ENCODE measurements at places on chromosomes 11 and 22.

DNA sequence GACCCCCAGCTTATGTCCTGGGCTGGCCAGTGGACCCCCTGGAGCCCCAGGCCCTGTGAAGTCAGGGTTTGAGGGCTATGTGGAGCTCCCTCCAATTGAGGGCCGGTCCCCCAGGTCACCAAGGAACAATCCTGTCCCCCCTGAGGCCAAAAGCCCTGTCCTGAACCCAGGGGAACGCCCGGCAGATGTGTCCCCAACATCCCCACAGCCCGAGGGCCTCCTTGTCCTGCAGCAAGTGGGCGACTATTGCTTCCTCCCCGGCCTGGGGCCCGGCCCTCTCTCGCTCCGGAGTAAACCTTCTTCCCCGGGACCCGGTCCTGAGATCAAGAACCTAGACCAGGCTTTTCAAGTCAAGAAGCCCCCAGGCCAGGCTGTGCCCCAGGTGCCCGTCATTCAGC, 24.6 kb downstream of the CSF2RB start:
- no peak for DNase-seq

DNA sequence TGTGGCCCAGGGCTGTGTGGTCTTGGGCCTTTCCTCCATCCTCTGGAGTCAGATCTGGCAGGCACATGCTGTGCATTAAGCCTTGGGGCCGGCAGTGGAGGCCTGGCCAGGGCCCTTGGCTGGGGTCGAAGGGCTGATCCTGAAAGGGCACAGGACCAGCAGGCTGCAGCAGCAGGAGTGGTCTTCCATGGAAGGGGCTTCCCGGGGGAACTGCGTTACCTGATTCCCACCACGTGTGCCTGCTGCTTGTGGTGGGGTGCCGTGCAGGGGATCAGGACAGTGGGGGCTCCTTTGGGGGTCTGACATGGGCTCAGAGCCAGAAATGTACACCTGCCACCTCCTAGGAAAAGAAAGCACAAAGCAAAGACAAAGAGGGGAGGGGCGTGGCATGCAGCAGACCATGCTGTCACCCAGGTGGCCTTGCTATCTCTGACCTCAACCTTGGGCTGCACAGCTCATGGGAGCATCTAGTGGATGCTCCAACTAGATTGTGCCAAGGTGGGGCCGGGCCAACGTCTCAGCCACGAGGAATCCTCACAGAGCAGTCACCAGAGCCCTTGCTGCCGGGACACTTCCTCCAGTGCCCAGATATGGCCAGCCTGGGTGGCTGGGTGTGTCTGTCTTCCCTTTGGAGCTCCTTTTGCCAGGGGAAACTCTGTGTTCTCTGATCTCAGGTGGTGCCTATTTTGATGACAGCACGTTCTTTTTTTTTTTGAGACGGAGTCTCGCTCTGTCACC, 17.9 kb upstream of the YPEL1 start:
- no peak for DNase-seq

DNA sequence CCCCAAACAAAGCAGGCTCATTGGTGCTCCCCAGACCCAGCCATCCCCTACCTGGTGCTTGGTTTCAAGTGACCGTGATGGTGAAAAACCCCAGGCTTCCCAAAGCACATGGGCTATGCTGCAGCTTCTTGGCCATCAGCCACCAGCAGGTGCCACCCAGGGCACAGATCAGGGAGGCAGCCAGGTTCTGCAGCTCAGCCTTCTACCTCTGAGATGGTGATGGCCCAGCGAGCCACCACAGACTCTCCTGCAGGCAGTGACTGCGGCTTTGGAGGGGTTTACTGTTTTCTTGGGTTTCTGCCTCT, 70.0 kb upstream of the ALX4 start:
- no peak for DNase-seq

GRCh38 chr11:75159151-75159953, 8.4 kb downstream of the SLCO2B1 start:
- no peak for DNase-seq

DNA sequence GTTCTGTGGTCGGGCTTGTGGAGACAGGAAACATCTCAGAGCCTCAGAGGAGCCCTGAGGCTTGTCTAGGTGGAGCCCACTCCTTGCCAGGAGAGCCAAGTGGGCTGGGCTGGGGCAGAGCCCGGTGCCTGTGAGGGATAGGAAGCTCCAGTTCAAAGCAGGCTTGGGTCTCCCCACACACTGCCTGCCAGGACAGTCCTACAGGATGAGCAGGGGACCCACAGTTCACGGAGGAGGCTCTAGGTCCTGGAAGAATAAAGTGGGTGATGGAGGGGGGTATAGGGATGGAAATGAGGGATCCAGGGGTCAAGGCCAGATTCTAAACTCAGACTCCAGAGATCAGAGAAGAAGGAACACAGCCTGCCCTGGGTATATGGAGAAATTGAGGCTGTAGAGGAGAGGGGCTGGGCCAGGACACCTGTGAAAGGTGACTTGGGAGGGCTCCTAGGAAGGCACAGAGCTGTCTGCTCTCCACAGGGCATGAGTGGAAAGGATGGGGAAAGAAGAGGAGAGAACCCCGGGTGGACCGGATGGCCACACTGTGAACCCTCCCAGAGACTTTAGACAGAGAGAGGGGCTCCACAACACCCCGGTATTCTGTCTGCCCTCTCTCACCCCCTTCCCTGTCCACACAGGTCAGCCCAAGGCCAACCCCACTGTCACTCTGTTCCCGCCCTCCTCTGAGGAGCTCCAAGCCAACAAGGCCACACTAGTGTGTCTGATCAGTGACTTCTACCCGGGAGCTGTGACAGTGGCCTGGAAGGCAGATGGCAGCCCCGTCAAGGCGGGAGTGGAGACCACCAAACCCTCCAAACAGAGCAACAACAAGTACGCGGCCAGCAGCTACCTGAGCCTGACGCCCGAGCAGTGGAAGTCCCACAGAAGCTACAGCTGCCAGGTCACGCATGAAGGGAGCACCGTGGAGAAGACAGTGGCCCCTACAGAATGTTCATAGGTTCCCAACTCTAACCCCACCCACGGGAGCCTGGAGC, 7.4 kb downstream of the IGLL5 start:
- DNase-seq = no peak

DNA sequence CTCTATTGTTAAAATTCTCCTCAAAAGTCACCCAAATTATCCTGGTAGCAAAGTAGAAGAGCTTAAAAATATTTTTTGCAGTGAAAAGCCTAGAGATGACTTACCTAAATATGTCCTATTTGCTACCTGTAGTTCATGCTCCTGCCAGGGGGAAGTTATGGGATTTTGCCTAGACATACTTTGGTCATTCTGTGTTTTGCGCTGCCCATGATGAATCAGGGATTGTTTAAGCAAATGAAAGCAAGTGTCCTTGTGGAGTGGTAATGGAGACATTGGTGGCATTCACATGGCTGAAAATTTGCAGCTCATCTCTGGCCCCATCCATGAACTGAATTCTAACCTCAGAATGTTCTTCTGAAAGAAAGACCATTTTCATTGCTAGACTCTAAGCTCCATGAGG, 14.6 kb upstream of the SESN3 start:
- DNase-seq = no peak

DNA sequence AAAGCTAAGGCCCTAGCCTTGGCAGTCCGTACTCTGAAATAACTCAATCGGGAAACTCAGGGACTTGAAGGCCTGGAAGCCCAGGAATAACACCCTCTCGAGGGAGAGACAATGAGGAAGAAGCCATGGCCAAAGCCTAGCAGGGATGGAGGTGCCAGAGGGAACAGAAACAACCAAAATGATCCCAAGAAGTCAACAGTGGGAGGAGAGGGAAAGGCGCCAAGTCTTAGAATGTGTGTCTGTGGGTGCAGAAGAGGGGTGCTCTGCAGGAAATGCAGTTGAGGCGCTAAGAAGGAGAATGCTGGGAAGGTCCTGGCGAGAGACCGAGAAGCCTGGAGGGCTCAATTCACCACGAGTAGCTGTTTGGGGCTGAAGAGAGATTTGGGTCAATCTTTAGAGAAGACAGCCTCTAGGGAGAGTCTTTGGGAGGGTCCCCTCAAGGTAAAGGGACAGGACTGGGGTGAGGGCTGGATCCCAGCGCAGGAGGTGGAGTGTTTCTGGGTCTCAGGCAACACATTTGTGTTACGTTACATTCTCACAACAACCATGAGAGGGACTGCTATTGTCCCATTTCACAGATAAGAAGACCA, 760 bp upstream of the MAPK8IP1 start:
- DNase-seq = no peak

DNA sequence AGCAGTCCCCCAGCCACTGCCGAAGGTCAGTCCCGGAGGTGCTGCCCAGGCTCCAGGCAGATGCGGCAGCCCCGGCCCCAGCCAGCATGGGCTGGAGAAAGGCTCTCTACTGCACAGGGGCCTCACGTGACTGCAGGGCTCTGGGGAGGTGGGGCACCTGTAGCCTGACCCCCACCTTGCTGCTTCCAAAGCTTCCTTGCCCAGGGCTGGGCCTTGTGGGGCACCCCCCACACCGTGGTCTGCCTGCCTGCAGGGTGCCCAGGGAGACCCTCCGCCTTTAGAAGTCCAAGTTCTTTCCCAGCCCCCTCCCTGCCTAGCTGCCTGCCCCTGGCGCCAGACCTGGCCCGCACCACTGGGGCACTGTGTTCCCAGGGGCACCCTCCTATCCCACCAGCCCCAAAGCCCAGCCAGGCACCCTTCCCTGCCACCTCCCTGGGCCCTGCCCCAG, 28.4 kb upstream of the TXNRD2 start:
- no peak for DNase-seq

DNA sequence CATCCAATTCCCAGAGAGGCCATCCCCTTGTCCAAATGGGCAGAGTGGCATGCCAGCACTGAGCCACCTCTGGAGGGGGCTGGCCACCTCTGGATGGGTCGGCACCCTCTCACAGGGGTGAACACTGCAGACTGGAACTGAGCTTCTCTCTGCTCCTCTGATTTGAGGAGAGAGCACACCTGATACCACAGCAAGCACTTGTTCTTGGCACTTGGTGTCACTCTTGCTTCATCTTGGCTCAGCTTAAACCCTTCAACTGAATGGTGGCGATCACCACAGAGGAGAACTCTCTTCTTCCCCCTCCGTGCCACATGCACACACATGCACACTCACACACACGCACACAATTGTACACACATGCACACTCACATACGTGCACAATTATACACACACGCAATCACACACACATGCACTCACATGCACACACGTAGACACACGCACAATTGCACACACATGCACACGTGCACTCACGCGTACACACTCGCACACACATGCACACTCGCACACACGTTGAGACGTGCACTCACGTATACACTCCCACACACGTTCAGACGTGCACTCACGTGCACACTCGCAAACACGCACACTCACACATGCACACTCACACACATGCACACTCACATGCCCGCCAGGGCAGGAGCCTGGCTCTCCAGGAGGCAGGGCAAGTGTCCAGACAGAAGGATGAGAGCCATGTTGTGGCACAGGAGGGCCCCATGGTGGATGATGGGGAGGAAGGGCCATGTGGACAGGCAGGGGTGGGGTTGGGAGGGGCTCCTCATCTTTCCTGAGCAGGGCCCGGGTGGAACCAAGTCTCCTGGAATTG, 23.4 kb downstream of the OVOL1 start:
- DNase-seq = no peak

DNA sequence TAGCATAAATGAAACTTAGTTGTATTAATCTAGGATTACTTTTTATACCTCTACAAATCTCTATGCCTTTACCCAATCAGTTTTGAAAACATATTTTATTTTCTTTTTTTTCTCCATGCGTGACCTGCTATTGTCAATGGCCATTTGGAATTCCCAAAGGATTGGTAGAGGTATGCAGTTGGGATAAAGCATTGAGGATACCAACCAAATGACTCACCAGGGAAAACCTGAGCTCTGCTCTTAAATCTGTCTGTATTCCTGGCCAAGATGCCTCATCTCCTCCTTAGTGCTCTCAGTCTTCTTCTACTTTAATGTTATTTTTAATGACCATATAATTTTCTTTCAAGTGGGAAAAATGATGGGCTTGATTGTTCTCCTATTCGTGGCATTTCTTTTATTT, 61.9 kb downstream of the EHF start:
- no peak for DNase-seq
